ENCODE measurements at places on chromosomes 5 and 9. TPM values are rescaled to one million over a fixed set of nuclear protein-coding genes. Genes with fewer than 3 reads are reported as not detected.

Gene GPX8
- total RNA-seq, result 78.1 TPM

Gene LCN1
- not detected for total RNA-seq

Gene PTTG1
- total RNA-seq, result 40.5 TPM

Gene PPP3R2
- 0.04 TPM for total RNA-seq

DNA sequence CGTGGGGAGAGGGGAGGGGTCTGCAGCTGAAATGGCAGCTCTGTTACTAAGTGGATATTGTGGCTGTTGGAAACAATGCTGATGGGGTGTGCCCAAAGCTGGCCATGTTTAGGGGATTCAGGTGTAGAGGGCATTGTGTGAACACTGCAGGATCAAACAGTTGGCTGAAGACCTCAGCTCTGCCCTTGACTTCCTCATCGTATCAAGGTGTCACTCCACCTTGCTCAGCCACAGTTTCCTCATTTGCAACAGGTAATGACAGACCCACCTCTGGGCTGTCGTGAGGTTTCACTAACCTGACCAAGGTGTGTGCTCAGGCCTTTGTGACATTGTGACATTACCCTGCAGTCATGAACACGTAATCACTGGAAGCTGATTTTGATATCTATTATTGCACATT, 111.9 kb downstream of the ICE1 start:
- no peaks in the 10 kb centered on the region for H3K27me3 ChIP-seq
- no peak overlapping the region for H3K27ac ChIP-seq
- H3K4me3 ChIP-seq, result no peak overlapping the region
- H3K4me1 ChIP-seq, result no peaks in the 10 kb centered on the region
- DNase-seq, result no peak
- no peaks in the 10 kb centered on the region for H3K36me3 ChIP-seq

DNA sequence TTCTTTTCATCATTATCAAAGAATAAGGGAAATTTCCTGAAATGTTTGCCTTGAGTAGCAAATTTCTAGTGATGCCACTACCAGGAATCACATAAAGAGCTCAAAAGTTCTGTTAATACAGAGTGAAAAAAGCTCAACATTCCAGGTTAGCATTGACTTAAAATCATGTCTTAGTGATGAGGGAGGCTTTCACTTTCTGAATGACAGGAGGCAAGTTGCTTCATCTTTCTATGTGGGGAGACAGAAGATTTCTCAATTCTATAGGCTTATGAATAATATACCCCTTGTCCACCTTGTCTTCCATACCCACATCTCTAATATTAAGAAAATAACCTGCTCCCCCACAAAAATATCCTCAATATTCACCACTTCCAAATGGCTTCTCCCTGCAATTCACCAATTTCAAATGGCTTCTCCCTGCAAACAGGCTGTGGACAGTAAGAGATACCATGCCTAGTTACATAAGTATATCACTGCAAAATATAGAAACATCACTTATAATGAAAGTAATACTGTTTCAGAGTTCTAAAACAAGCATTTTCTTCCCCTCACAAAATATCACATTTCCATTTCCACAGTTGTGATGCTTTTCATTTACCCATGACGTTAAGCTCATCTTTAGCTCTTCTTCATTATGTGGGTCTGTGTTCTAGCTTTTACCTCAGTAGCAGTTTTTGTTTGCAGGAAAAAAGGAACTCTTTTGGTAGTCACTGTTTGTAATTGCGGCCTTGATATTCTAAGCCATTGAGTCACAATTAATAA, 2.2 kb upstream of the JAK2 start:
- no peak overlapping the region for H3K27ac ChIP-seq
- H3K27me3 ChIP-seq, result no peaks in the 10 kb centered on the region
- no peak overlapping the region for H3K4me3 ChIP-seq

Data from muscle of leg (tissue), 16 donors.